Dermis blood vessel endothelial cell (primary cell): ENCODE measurements at places on chromosomes 3 and 15. TPM values are rescaled to one million over a fixed set of nuclear protein-coding genes. Genes with fewer than 3 reads are reported as not detected.

NANOGP8 gene
- not detected in 2 replicates for total RNA-seq

ITIH1 gene
- total RNA-seq, result not detected in 2 replicates

TUBGCP4 gene
- 15.3 and 15.7 TPM in 2 replicates for total RNA-seq

TF gene
- under 0.01 and 0.85 TPM in 2 replicates for total RNA-seq

C3orf62 gene
- total RNA-seq, result 1.4 and 1.5 TPM in 2 replicates

IFT122 gene
- total RNA-seq, result 28.4 and 43.5 TPM in 2 replicates

FBXL2 gene
- total RNA-seq, result 23.1 and 25.4 TPM in 2 replicates

IMPG2 gene
- total RNA-seq, result 0.37 and 0.85 TPM in 2 replicates

NDUFB4 gene
- 21.3 and 52.5 TPM in 2 replicates for total RNA-seq

AMT gene
- total RNA-seq, result 0.28 and 0.68 TPM in 2 replicates

PLCD1 gene
- total RNA-seq, result 19.7 and 20.4 TPM in 2 replicates

MYLK gene
- 69.6 and 78.1 TPM in 2 replicates for total RNA-seq

ZNF710 gene
- total RNA-seq, result 10.2 and 10.7 TPM in 2 replicates

GOLGA6L2 gene
- total RNA-seq, result not detected in 2 replicates

MYH15 gene
- under 0.01 and 0.05 TPM in 2 replicates for total RNA-seq

SLCO3A1 gene
- total RNA-seq, result 0.47 and 1.2 TPM in 2 replicates

ZNF502 gene
- 3.6 and 4.1 TPM in 2 replicates for total RNA-seq

IL1RAP gene
- total RNA-seq, result 3.5 and 6.3 TPM in 2 replicates

APBA2 gene
- total RNA-seq, result 18.5 and 24.1 TPM in 2 replicates

IL16 gene
- total RNA-seq, result 2.6 and 3.6 TPM in 2 replicates

GRAMD1C gene
- total RNA-seq, result 58.2 and 65.7 TPM in 2 replicates

TMC3 gene
- 0.05 TPM in 1 of 2 replicates, not detected in the other for total RNA-seq

ADAMTSL3 gene
- 6.0 and 15.1 TPM in 2 replicates for total RNA-seq

ZNF501 gene
- total RNA-seq, result 4.2 and 5.4 TPM in 2 replicates

KLHL6 gene
- total RNA-seq, result 5.1 and 8.2 TPM in 2 replicates

TMEM40 gene
- total RNA-seq, result not detected in 2 replicates

CLDN18 gene
- not detected in 2 replicates for total RNA-seq

GABRB3 gene
- total RNA-seq, result 0.28 and 0.34 TPM in 2 replicates

PAQR9 gene
- not detected in 2 replicates for total RNA-seq

SERPINI2 gene
- total RNA-seq, result not detected in 2 replicates

CDC25A gene
- 15.1 and 21.6 TPM in 2 replicates for total RNA-seq

ALDH1A3 gene
- 26.4 and 51.2 TPM in 2 replicates for total RNA-seq

ADCY5 gene
- total RNA-seq, result 0.17 and 1.3 TPM in 2 replicates
